Stimulated activated CD8-positive, alpha-beta memory T cell treated with anti-CD3 and anti-CD28 coated beads, Interleukin-15, amount 100 ng/mL, for 4 hours (primary cell): ENCODE measurements at places on chromosomes 16 and 17.

DNA sequence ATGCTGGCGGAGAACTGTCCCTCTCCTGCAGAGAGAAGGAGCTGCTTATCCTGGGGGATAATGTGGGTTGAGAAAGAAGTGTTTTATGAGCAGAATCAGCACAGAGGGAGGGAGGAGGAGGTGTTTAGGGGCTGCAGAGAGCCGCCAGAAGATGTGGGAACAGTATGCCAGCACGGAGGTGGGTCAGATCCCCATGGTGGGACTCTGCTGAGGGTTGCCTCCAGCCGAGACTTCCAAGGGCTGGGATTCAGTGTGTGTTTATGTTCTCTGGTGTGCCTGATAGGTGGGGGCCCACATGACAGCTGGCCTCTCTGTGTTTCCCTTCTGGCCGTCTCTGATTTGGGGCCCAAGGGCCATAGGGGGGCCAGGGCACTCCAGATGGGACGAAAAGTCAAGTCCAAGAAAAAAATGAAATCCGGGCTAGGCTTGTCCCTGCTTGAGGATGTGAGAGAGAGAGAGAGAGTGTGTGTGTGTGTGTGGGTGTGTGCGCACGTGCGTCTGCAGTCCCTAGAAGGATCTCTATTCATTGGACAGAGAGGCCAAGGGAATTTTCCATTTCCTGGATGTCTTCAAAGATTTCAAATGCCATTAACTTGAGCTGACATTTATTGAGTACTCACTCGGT, 21.6 kb downstream of the PRKCB start:
- no peak for DNase-seq

- DNase-seq, result no peak
Measured at GRCh38 chr17:75194879-75195278, 10.6 kb upstream of the NUP85 start.

DNA sequence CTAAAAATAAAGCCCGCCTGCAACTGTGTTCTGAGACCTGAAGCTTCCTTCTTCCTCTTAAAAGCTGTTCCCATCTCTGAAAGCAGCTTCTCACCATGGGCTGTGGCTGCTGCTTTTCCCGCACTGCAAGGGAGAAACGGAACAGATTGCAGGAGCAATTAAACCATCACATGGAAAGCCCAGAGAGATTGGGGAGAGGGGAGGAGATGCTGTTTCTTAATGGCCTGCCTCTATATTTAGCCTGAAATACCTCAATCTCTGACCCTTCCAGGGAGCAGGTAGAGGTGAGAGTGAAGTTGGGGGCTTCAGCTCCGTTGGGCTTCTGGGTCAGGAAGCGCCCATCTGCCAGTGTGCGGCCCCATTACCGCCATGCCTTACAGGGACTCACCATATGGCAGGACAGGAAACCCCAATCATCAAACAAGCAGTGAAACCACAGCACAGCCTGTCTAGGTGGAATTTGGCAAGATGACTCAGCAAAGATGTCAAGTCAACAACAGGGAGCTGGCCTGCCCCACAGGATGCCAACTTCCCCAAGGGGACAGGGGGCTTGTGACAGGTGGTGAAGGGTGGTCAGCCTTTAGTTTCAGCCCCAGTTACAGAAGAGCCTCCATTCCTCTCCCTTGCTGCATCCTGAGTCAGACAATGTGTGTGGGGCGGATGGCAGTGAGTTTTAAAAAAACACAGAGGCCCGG, 286.6 kb upstream of the CCL2 start:
- no peak for DNase-seq

DNA sequence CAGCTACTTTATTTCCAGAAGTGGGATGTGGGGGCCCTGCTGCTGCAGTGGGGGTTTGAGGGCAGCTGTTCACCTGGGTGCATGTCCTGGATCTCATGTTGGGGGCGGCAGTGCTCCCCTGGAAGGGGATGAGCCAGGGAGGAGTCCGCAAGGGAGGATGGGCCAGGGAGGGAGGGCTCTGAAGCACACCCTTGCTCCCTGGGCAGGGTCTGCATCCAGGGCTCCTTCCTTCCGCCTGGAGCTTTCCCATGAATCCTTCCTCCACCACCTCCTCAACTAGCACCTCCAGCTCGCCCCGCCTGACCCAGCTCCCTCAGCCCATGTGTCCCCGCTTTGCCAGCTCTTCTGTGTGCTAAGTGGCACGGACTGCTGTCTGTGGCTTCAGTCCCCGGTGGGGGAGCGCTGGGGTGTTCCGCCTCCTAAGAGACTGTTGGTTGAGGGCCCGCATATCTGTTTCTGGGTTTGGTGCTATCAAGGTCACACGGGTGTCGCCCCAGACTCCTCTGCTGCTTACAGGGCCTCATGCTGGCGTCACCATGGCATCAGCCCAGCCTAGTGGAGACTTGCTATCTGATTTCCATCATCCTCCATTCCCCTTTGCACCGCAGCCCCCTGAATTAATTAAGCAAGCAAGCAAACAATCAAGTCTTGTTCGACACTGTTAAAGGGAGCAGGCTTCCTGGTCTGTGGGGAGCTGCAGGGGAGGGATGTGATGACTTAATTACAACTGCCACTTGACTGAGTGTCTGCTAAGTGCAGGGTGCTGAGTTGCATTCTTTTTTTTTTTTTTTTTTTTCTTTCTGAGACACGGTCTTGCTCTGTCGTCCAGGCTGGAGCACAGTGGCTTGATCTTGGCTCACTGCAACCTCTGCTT, 71.8 kb downstream of the PRKCA start:
- peak; percentile 48 for DNase-seq

- DNase-seq, result no peak
Measured at GRCh38 chr17:72240333-72240732, 119.5 kb downstream of the SOX9 start.

DNA sequence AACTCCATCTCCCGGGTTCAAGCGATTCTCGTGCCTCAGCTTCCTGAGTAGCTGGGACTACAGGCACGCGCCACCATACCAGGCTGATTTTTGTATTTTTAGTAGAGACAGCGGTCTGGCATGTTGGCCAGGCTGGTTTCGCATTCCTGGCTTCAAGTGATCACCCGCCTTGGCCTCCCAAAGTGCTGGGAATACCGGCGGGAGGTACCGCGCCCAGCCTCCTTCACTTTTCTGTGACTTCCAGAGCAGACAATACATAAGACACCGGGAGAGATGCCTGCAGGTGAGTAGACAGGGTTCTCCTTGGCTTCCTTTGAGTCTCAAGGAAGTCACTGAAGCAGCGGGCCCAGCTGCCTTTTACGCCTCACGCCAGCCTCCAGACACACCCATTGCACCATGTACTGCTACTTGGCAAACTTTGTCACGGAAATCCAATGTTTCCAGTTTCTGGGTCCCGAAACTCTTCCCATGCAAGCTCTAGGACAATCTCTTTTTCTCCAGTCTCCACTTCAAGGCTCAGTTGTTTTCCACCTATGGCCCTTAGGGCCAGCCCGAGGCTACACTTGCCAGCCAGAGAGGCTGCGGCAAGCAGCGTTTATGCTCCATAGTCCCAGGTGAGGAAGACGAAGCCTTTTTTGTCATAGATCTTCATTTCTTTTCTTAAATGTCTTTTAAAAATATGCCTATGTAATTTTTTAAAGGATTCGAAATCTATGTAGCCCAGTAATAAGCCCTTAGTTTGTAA, 886 bp upstream of the OR1F1 start:
- DNase-seq, result no peak

DNA sequence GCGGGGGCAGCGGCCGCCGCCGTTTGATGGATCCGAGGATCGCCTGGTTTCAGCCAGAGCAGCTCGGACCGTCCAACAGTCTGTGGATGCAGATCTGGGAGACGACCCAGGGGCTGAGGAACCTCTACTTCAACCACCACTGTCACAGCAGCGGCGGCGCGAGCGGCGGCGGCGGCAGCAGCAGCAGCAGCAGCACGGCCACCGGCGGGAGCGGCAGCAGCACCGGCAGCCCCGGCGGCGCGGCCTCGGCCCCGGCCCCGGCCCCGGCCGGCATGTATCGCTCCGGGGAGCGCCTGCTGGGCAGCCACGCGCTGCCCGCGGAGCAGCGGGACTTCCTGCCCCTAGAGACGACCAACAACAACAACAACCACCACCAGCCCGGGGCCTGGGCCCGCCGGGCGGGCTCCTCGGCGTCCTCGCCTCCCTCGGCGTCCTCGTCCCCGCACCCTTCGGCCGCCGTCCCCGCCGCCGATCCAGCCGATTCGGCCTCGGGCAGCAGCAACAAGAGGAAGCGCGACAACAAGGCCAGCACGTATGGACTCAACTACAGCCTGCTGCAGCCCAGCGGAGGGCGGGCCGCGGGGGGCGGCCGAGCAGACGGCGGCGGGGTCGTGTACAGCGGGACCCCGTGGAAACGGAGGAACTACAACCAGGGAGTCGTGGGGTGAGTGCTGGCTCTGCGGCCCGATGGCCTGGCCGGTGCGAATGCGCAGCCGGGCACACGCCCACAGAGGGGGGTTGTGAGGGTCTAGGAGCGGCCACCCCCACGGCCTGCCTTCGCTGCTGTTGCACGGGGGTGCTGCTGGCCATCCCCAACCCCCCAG, 702 bp downstream of the TENT4B start:
- no peak for DNase-seq

DNA sequence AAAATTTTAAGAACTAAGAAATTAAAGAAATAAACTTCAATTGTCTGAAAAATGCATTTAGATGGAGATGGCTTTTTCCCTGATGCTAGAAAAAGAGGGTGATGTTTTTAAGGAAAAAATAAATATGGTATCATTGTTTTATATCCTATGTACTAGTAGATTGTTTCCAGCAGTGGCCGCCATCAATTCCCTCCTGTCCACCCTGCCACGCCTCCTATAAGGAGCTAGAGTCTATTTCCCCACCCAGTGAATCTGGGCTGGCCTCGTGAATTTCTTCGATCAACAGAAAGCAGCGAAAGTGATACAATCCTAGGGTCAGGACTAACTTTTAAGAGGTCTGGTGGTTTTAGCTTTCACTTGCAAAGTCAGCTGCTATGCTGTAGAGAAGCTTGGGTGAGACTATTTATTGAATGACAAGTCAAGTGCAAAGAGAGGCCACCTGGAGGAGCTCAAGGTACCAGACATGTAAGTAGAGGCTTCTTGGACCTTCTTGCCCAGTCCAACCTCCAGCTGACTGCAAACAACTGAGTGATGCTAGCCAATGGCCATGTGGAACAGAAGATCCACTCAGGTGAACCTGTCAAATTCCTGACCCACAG, 80.9 kb upstream of the MTMR4 start:
- DNase-seq, result no peak

GRCh38 chr17:77444984-77445759, 304.4 kb downstream of the SEC14L1 start:
- peak; percentile 76 for DNase-seq

- no peak for DNase-seq
Measured at GRCh38 chr17:39927929-39928857, 661 bp downstream of the LRRC3C start.
